AML-193 (cell line): ENCODE measurements at places on chromosomes 2 and 18.
A peak's percentile ranks its signal among the peaks of the same experiment; 100 is the strongest.

GRCh38 chr2:32377928-32378327 lies 21.1 kb downstream of the BIRC6 start:
- DNase-seq = no peak

DNA sequence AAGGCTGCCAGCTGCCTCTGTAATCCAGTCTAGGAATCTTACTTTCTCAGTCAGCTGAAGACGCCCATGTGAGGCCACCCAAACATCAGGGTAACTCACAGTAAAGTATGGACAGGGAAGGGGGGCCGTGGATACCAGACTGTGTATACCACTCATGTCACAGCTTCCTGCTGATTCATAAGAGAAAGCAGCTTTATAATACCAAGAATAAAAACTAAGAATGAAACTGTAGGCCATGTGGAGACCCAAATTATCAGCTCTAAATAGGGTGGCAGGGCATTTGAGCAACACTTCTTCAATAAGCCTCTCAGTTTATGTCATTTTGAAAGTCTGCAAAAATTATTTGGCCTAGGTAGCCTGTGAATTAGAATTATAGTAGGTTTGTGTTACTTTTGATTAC lies 115.0 kb upstream of the CDCA7 start:
- DNase-seq = no peak

DNA sequence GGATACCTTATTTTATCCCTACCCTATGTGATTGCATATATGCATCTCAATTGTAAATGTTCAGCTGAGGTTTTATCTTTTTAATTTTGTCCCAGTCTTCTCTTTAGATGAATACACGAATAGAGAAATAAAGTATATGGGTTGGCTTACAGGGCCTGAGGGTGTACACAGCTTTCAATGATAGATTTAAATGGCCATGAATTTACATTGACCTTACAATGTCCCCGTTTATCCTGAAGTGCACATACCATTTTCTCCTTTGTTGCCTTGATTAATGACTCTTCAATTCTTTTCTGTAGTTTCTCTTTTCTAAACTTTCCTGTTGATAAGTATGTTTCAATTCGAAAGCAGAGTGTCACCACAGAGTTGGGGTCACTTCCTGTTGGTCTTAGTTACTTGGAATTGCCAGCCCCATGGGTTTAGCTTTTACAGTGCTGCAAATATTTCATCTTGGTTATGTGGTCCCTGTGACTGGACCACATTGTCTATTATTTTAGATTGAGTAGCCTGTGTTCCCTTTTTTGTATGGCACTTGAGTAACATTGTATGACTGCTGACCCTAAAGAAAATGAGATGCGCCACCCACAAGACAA lies 1616.3 kb upstream of the ACVR2A start:
- DNase-seq = no peak

DNA sequence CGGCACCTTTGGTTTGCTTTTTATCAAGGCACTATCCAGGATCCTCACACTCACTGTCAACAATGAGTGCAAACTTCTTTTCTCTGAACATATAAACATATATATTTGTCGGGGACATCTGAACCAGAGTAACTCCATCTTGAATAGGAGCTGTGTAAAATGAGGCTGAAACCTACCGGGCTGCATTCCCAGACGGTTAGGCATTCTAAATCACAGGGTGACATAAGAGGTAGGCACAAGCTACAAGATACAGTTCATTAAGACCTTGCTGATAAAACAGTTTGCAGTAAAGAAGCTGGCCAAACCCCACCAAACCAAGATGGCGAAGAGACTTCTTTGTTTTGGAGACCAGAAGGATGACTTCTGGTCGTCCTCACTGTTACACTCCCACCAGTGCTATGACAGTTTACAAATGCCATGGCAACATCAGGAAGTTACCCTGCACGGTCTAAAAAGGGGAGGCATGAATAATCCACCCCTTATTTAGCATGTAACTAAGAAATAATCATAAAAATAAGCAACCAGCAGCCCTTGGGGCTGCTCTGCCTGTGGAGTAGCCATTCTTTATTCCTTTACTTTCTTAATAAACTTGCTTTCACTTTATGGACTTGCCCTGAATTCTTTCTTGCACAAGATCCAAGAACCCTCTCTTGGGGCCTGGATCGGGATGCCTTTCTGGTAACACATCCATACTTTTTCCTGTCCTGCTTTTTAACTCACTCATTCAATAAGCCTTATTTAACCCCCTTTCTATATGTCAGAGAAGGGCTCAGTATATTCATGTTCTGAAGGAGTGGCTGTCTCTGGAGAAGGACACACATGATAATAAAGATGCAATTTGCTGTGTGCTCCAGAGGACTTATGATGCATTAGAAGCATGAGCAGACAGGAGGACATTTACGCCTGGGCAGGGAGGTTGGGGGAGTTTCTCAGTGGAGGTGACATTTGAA lies 65.4 kb downstream of the TACR1 start:
- no peak for DNase-seq

GRCh38 chr2:15908371-15908770 lies 32.0 kb upstream of the MYCN start:
- no peak for DNase-seq

DNA sequence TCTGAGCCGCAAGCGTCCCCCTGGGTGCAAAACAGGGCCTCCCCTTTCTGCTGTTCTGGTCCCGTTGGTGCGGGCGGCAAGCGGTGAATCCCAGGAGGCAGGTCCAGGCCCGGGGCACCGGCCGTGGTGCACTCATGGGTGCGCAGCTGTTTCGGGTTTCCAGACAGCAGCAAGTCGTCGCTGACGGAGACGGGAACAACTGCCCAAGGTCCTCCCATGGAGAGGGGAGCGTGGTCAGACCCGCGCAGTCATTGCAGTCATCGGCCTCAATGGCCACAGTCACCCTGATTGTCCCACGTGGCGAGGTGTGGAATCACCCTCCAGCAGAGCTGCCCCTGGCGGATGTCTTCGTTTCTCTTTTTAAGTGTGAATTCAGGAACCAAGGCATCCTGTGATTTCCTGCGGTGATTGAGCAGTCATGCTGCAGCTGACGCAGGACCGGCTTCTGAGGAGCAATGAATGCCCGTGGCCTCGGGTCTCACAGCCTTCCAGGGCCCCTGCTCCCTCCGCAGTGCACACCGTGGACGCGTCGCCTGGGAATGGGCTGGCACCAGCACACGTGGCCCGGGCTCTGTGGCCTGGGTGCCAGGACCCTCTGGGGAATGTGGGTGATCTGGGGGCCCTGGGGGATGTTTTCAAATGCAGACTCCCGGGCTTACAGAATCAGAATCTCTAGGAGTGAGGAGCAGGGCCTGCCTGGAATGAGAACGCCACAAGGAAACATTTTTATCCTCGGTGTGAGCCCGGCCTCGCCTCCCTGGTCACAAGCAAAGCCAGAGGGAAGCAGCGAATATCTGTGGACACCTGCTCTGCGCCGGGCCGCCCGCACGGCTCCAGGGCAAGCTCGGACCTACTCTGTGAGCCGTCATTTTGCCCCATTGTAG lies 244.2 kb upstream of the SALL3 start:
- DNase-seq = no peak

DNA sequence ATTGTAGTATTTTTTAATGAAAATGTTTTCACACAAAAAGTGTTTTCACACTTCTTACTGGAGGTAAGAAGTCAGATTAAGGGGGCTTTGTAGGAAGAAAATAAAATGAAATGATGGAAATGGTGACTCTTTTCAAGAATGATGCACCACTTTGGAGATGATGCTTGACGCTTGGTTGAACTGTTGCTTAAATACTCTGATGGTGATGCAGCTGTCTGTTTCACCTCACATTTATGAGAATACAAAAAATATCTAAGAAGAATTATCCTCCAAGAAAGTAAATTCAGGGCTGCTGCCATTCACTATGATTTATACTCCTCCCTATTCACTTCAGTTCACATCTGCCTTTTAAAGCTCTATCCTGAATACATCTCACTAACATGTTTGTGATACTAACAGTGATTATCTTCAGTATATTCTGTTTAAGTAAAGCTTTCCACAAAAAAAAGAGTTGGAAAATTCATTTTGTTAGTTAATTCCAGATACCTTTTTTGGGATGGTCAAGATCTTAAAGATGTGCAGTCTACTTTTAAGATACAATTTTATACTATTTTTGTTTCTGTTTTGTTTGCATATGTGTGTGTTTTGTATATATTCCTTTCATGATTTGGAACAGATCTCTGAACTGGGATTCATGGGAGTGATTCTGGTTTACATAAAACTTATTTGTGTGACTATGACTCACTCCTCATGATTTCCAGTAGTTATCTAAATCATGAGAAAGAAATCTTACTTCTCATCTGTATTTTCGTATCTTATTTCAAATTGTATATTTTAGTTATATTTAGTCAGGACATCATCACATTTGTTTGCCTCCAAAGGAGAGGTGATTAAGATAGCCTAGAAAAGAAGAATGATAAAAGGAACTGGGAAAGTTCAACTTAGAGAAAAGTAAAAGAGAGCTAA lies 53.1 kb downstream of the SLC39A10 start:
- DNase-seq = no peak

- DNase-seq = no peak
Observed at GRCh38 chr2:215435280-215435869, 493 bp downstream of the FN1 start.

- peak; percentile 84 for DNase-seq
Observed at GRCh38 chr2:171893824-171894611, at the start of gene SLC25A12. Gene SLC25A12 (minus strand): TSS chr2:171894244. CDS start chr2:171894214, 30 bp downstream.

- DNase-seq = no peak
Observed at GRCh38 chr2:186780701-186781316, 68.2 kb downstream of the ZSWIM2 start.

GRCh38 chr2:99753505-99753904 lies 263.7 kb upstream of the REV1 start:
- DNase-seq = no peak

GRCh38 chr2:59150217-59150849 lies 909.2 kb upstream of the FANCL start:
- DNase-seq = no peak

GRCh38 chr18:79484661-79485621 lies 89.2 kb downstream of the NFATC1 start:
- DNase-seq = no peak

- no peak for DNase-seq
Observed at GRCh38 chr18:7608174-7608550, 41.0 kb downstream of the PTPRM start.

DNA sequence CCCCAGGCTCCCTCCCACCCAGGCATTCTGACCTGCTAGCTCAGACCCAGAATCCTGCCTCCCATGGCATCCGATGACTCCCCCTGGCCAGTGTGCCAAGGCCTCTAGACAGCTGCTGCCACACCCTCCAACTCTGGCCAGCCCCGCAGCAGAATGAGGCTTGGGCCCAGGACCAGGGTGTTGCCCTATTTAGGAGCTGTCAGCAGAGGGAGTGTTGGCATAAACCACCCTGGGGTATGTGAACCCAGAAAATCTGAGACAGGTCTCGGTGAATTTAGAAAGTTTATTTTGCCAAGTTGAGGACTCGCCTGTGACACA lies 134.3 kb downstream of the KLHL29 start:
- DNase-seq = no peak

- no peak for DNase-seq
Observed at GRCh38 chr2:2799151-2799697, 468.1 kb upstream of the MYT1L start.

GRCh38 chr18:70139138-70139537 lies 66.3 kb downstream of the RTTN start:
- no peak for DNase-seq

DNA sequence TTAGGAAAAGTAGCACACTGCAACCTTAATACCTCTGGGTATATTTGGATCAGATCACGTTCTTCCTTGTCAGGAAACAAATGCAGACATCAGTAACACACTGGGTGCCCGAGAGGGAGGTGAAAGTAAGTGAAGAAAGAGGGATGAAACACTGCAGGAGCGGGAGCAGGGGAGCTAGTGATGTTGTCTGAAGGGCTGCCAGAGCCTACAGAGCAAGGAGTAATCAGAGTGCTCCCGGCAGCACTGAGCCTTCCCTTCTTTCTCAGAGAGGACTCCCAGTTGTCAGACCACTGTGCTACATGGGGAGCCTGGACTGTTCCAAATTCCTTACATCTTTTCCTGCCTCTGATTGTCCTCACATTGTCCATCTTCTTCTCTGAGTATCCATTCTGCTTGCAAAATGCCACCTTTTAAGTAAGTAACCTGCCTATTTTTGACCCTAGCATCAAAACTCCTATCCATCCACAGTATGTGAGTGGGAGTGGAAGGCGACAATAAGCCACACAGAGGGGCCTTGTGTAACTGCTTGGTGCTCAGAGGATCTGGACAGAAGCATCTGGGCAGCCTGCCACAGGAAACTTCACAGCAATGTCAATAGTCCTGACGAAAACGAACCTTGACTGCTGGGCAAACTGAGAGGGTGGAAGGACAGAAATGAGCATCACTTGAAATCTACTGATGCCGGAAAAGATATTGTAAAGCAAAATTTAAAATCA lies 10.8 kb upstream of the NAB1 start:
- no peak for DNase-seq

- no peak for DNase-seq
Observed at GRCh38 chr2:226943862-226944620, 108.2 kb downstream of the RHBDD1 start.

GRCh38 chr2:241770936-241771285 lies 5.7 kb upstream of the GAL3ST2 start:
- DNase-seq = no peak

DNA sequence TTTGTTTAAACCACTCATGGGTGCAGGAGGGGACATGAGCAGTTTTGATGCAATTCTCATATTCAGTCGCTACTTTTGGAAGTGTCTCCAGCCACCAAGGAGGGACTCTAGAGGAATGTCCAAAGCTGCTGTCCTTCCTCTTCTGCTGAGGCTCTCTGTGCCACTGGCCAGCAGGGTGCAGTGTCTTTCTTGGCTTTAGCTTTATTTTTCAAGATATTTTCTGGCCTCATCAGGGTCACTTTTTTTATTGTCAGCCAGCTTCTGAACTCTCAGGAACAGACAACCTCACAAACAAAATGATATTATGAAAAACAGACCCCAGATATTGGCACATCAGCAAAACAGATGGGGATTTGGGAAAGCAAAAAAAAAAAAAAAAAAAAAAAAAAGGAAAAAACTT lies 289.3 kb upstream of the ZSWIM2 start:
- no peak for DNase-seq

- no peak for DNase-seq
Observed at GRCh38 chr2:217993138-217993537, 9.7 kb downstream of the TNS1 start.

GRCh38 chr18:70256994-70257393 lies 31.9 kb upstream of the SOCS6 start:
- no peak for DNase-seq

DNA sequence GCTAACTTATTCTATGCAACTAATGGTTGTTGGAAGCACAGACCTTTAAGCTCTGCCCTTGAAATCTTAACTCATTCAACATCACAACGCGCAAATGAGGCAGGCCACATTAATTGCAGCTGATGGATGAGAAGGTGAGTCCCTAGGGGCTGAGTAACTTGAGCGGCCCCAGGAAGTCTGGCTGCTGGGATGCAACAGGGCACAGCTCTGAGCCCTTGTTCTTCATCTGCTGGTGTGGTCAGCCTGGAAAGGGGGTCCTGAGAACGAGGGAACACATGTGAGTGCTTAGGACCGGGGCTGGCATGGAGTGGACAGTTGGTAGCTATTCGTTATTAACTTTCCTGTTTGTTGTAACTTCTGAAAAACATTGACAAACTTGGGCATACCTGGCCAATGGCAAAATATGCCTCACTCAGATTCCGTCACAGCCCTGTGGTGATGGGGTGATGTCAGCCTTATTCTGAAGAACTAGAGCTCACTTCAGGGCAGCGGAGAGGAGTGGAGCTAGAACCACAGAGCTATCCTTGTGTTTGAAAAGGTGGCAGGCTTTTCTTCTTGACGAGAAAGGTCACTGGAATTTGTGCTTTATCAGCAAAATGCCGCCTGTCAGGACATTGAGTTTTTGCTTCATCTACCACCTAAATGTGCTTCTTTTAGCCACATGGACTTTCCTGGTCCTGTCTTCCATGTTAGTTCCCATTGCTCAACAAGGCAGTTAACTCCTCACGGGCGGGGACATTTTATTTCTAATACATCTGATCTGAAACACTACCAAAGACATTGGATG lies 145.9 kb upstream of the FHL2 start:
- DNase-seq = no peak
